ENCODE measurements at places on chromosomes 4 and X. TPM values are rescaled to one million over a fixed set of nuclear protein-coding genes. Genes with fewer than 3 reads are reported as not detected.

Gene PLA2G12A
- 4.9 TPM for polyA plus RNA-seq

Gene OPRPN
- not detected for polyA plus RNA-seq

- DNase-seq = no peak
Measured at GRCh38 chrX:2733286-2733685, 18.6 kb upstream of the XG start.

DNA sequence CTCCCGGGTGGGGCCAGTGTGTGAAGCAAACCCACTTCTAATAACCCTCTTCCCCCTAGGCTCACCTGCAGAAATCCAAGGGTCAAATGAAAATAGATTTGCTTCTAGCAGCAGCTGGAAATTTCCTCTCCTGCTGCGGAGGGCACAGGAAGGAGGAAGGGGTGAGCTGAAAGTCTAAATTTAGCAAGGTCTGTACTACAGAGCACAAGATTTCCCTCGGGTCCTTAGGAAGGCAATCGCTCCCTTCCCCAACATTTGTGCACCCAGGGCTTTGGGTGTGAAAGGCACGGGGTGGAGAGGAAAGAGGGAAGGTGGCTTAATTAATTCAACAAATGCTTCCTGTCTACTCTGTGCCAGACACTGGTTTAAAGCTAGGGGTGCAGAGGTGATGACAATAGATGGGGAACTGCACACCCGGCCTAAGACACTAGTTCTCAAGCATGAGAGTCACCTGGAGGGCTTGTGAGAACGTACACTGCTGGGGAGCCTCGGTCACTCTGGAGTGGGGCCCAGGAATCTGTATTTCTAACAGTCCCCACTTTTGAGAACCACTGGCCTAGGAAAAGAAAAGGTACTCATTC lies 204.4 kb downstream of the NSUN7 start:
- DNase-seq = no peak

DNA sequence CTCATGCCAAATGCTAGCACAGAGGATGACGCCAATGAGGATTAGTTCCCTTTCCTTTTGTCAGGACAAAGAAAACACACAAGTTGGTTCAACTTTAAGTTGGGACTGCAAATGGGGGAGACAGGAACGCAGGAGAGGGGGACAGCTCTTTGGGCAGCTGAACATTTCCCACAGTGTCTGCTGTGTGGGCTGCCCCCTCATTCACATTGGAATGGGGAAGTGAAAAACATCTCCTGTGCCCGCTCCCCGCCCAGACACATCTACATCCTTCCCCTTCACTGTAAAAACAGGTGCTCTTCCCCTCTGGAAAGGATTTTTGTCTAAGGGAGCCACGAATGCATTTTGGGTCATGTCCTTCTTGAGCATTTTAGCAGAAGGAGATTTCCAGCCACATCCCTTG lies 44.5 kb upstream of the TBC1D9 start:
- peak; percentile 69 for DNase-seq

All from B cell (primary cell).